ENCODE measurements at places on chromosomes 5 and 9.

GRCh38 chr5:44993286-44993685 is 184.5 kb downstream of the MRPS30 start:
- no peak for DNase-seq

DNA sequence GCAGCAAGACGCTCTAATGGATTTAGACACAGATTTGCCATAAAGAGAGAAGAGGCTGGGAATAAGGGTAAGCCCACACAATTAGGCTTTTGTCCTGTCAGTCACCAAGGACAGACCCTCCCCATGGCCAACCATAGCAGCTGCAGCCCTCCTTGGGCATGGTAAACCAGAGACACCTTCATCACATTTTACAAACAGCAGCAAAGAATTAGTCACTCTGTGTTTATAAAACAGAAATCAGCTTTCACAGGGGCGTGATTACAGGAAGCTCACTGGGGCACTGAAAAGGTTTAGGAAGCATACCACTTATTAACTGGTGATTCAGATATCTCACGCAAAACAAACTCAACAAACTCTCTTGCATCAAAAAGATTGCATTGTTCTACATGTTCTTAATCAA is 37.3 kb upstream of the ZNF622 start:
- no peak for DNase-seq

DNA sequence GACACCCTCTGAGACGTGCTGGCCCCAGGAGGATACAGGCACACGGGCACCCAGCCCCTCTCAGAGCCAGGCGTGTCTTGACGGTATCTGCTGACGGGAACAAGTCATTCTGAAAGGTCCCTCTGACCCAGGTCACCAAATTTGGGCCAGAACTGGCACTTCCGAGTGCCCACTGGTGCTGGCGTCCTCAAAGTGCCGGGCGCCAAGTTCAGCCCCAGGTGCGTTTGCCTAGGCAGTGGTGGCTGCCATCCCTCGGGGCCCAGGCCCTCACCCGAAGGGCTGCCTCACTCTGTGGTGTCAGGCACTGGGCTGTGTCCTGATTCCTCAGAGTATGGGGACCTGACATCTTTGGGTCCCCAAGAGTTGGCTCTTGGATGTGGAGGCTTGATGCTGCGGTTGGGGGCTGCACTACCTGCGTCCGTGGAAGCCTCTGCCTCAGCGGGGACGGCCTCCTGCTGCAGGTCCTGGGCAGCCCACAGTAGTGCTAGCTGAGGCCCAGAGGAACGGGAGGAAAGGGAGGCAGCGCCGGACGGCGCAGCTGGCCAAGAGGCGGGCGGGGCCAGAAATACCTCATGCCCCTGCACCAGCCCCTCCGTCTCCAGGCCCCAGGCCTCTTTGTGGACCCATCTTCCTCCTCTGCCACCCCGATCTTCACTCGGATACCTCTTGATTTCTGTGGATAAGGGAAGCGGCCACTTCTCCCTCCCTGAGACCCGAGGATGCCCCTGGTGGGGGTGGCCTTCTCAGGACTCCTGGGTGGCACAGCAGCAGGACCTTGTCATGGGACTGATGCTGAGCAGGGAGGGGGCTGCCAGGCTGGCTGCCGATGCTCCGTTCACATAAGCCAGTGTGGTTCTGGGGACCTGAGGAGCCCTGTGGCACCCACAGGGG is 109.4 kb upstream of the LMX1B start:
- DNase-seq, result no peak

DNA sequence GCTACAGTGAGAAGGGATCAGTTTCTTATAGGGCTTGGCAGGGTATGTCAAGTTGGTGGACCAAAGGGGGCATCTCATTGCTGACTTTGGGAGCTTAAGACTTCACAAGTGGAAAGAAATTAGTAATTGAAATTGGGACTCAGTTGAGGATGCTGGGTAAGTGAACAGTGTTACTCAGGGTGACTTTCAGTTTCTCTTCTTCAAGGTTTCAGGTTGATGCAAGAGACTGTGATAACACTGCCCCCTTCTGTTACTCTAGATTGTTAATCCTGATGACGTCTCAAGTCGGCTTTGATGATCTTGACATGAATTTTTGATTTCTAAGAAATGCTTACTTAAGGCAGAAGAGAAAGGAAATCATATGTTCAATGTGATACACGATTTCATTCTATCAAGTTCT is 21.3 kb downstream of the KCTD16 start:
- DNase-seq, result no peak

DNA sequence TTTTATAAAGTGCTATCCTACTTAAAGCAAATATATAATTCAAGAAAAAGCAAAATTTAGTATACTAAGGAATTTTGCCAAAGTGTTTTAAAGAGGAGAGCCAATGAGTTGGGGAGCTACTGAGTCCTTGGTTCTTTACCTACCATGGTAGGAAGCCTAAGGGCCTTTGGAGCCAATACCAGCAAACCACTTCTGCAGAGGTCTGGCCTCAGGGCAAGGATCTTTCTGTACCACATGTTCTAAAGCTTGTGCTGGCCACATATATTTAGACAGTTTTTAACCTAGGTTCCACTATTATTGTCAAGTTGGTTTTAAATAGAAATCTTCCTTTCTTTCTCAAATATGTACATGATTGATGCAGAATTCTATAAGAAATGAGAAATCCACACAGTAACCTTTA is 172.3 kb upstream of the NREP start:
- DNase-seq, result no peak

DNA sequence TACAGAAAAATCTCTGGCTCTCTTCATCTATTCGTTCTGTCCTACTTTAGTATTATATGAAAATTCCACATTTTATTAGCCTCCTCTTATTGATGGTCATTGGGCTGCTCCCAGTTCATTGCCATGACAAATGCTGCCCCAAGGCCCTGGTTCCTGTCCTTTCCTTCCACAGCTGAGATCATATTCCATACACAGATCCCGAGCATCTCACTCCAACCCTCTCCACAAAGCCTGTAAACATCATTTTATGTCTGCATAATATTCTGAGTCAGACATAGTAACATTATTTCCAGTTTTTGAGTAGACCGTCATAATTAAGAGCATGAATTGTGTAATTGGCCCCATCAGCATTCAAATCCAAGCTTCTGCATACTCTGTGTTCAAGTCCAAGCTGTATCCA is 86.3 kb downstream of the MVB12B start:
- no peak for DNase-seq

GRCh38 chr5:134148986-134149539 is 27.7 kb downstream of the SKP1 start:
- DNase-seq, result no peak

- DNase-seq, result no peak
Measured at GRCh38 chr9:100083448-100084127, 15.2 kb downstream of the ERP44 start.

GRCh38 chr5:135543485-135544304 is 7.9 kb upstream of the NEUROG1 start:
- no peak for DNase-seq

GRCh38 chr5:97163360-97163764 is 19.7 kb downstream of the RIOK2 start:
- no peak for DNase-seq

DNA sequence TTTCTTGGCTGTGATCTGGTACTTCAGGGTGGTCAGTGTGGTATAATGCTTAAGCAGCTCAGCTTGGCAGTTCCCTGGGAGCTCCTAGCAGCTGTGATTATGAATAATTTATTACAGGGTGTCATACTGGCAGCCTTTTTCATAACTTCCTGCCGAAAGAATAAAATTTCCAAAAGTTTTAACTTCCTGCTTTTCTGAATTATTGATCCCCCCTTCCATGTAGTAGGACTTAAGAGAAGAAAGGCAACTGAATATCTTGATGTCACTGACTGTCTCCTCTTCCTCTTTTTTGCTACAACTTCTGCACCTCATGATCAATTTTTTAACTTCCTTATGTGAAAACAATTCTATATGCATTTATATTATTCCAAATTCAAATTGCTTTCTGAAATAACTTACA is 74.3 kb upstream of the SPEF2 start:
- no peak for DNase-seq

All from activated T-helper 1 cell treated with Interleukin-2 at 50 U/mL for 16 hours (primary cell).